ENCODE measurements at places on chromosomes 11 and 22.

DNA sequence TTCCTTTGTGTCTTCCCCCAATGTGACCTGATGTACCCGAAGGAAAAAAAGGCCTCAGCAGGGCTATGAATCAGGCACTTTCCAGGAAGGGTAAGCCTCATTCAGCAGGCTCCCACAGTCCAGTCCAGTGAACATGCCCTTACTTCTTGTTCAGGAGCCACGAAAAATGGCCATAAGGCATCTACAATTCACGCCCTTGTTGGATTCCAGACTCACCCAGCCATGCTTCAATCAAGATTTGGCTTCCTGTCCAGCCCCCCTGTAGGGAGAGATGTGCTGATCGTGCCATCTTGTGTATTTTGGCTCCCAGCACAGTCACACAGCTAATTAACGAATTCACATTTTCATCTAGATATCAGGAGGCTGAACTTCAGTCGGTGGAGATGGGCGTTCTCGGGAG is 9.9 kb upstream of the KCNJ5 start:
- no peak for DNase-seq

DNA sequence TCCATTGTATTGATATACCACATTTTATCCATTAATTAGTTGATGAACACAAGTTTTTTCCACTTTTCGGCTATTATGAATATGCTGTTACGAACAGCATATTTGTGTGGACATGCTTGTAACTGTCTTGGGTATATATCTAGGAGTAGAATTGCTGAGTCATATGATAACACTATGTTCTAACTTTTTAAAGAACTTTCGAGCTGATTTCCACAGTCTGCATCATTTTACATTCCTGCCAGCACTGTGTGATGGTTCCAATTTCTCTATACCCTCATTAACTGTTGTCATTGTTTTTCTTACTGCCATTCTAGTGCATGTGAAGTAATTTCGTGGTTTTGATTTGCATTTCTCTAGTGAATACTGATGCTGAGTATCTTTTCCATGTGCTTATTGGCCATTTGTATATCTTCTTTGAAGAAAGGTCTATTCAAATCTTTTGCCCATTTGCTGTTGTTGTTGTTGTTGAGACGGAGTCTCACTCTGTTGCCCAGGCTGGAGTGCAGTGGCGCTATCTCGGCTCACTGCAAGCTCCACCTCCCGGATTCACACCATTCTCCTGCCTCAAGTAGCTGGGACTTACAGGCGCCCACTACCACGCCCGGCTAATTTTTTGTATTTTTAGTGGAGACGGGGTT is 7.4 kb upstream of the RCE1 start:
- DNase-seq: no peak

GRCh38 chr11:9862981-9863380 is 199.1 kb downstream of the SWAP70 start:
- no peak for DNase-seq

DNA sequence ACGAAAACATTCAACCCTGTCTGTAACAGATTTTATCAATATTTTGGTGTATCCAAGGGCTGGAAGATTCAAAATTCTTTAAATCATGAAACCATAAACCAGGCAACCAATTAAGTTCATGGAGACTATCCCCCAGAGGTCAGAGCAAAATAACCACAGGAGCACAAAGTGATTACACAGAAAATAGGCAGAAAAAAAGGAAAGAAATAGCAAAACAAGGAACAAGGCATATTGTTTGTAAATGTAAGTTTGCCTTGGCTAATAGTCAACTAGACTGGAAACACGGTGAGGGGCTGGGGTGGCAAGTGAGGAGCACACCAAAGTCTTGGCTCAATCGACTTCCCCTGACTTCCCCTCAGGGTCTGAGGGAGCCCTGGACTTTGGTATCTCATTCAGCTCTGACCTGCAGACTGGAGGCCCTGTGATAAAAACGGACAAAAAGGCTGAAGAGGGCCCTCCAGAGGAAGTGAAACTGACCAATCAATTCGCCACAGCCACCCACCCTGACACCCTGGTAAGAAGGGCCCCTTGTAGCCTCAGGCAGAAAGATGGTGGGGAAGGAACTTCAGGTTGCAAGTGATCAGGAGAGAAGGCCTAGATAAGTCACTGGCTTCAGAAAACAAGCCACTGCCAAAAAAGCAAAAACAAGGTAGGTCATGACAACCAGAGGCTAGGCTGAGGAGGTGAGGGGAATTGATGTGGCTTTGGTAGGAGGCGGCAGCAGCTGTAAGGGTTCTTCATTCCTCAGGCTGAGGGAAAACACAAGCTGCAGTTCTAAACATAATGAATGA is 1.8 kb downstream of the SIK3 start:
- peak; percentile 11 for DNase-seq

DNA sequence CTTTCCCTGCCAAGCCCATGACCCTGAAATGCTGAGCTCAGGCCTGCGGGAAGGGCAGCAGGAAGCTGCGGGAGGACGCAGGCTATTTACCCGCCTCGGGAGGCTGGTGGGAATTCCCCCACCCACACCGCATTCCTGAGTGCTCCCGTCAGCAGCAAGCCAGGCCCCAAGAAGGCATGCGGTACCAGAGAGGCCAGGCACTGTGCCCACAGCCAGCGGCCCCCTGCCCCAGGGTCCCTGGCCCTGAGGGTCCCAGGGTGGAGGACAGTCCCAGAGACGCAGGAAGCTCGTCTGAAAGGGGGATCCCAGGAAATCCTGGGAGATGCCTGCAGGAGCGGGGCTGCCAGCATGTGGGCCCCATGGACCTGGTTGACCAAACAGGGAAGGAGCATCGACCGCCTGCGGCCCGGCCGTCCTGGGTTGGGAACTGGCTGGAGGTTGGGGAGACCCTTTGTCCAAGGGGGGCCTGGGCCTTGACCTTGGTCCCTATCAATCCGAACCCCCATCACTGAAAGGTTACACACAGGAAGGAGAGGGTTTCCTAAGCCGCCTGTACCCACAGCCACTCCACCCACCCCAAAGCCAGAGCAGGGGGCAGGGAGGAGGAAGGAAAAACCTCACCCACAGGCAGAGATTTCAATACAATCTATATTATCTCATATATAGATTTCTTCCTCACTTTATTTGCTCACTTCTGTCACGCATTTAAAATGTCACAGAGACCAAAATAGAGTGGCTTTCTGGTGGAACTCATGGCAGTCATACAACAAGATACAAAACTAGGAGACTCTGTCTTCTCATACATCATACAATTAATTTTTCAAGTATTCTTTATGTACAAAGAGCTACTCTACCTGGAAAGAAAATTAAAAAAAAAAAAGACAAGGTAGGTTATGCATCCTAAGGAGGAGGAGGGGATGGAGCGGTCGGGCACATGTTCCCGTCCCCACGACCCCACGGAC is 17.1 kb downstream of the MAFF start:
- DNase-seq: peak; percentile 90

GRCh38 chr22:37016134-37016910 is 2.9 kb downstream of the TST start:
- DNase-seq: no peak

- no peak for DNase-seq
These were observed 1.2 kb downstream of the USP2 start for GRCh38 chr11:119380160-119380826.

DNA sequence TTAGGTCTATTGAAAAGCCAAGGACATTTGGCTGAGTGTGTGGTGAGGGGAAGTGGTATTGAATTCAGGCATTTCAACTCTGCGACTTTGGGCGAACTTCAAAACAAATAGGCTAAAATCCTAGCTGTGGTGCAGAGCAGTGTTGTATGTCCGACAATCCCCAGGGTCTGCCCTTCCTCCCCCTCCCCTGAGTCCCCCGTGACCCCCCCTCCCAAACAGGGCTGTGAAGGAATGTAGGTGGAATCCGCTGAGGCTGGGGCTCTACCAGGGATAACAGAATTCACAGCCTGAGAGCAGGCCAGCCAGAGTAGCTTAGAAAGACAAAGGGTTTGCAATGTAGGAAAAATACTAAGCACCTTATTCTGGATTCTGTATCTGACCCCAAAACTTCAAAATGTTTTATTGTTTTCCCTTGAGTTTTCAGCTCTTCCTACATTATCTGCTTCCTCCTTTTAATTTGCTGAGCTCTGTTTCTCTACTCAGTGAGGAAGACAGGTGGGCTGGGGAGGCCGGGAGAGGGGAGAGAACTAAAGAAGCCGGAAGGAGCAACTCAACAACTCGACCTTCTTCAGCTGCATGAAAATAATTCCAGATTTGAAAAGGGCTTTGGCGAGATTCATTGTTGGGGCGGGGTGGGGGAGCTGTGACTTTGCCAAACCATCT is 315.2 kb downstream of the BLID start:
- DNase-seq: peak; percentile 34

GRCh38 chr11:2800655-2801531 is 84.7 kb downstream of the CDKN1C start:
- DNase-seq: no peak

GRCh38 chr22:38935023-38935422 is 22.4 kb upstream of the APOBEC3A start:
- no peak for DNase-seq

GRCh38 chr11:67667490-67668191 is 6.8 kb downstream of the ALDH3B2 start:
- DNase-seq: no peak

DNA sequence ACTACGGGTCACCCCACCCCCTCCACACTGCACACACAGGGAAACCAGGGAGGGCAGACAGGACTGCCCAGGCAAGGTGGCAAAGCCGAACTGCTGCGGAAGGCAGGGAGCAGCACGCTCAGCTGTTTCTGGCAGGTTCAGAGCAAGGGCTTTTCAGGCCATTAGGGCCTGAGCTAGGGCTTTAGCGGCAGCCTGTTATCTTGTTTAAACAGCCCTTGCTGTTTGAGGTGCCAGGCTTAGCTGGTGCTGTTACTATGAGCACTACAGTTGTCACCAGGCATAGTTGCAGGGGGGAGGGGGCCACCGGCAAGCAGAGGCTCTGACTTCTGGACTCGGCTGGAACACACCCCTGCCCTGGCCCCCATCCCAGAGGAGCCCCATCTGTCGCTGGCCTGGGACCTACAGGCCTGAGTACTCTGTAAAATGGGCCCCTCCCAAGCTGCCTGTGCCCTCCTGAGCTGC is 34.9 kb downstream of the RSPH14 start:
- DNase-seq: no peak

- DNase-seq: no peak
These were observed 125.2 kb downstream of the CTTN start for GRCh38 chr11:70523384-70524095.

GRCh38 chr11:75031224-75031753 is 42.6 kb downstream of the NEU3 start:
- peak; percentile 82 for DNase-seq

GRCh38 chr11:20020716-20021115 is 139.6 kb downstream of the DBX1 start:
- no peak for DNase-seq

GRCh38 chr22:46149512-46150033 is 753 bp upstream of the PPARA start:
- peak; percentile 38 for DNase-seq

- no peak for DNase-seq
These were observed at the start of gene CXCR5 for GRCh38 chr11:118883368-118884071. Gene CXCR5, plus strand, starts transcription at chr11:118883892. Its CDS starts 50 bp downstream, at chr11:118883942.

DNA sequence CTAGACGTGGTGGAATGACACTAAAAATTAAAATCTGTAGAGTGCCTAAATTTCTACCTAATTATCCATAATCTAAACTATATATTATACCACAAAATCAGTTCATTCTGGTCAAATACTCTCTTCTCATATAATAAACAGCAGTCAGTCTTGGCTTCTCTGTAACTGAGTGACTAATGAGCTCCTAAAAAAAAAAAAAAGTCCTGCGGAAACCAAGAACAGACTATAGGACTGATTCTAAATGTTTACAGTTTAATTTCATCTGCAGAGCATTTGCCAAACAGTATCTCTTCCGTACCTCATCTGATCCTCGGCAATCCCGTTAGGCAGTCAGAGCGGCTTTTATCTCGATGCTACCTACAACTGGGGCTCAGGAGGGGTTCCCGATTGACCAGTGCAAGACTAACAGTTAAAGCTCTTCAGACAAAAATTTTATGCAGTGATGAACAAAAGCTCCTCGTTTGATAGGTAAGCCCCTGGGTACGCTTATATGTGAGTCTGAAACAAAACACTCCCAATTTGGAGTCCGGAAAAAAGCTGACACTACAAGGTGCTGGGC is 686 bp downstream of the KIF18A start:
- no peak for DNase-seq

GRCh38 chr11:133945087-133945974 is 11.4 kb downstream of the IGSF9B start:
- peak; percentile 77 for DNase-seq

DNA sequence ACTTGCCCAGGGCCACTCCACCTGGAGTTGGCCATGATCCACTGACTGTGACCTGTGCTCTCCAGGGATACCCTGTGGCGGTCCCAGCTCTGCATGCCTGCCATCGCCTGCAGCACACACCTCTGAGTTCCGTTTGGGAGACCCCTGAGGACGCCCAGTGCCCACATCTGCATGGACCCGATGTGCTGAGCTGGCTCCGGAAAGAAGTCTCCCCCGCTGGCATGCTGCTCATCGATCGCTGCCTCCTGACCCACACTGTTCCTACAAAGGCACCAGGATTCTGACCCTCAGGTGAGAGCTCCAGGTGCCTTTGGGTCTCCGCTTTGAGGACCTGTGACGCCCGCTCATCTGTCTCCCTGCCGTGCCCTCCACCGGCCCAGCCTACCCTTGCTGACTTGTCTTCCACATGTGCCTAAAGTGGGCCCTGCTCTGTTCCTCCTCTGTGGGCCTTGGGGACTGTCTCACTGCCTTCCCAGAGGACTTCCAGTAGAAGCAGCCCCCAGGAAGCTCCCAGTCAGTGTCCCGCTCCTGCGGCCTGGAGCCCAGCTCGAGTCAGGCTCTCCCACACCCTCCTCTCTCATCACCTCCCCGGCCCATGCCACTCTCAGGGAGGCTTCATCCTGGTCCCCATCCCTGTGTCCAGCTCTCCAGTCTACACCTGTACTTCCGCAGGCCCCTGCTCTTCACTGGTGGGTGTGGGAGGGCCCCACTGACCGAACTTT is 5.9 kb upstream of the SLC25A1 start:
- no peak for DNase-seq

DNA sequence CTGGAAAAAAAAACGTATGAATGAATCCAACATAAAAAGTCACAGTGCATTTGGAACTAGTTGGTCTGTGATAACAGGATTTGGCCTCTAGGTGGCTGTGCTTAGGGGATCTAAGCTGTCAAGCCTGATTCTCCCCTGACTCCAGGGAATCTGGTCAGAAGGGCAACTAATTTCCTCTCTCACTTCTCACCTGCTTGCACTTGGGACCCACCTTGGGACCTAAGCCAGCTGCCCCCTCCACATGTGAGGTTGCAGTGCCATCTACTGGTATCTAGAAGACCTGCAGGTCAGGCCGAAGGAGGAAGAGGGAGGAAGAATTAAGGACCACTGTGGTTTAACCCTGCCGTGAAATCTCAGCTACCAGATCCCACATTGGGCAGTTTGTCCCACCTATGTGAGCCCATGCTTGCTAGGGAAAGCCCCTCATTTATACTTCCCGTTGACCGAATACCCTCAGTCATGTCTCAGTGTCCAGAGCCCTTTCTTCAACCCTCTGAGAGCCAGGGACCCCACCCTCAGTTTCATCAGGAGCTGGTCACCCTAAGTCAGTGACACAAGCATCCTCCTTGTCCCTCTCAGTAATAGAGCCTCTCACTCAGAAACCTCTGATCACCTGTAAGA is 33.2 kb upstream of the CAVIN3 start:
- DNase-seq: peak; percentile 67

- peak; percentile 5 for DNase-seq
These were observed 117.4 kb upstream of the TMEM45B start for GRCh38 chr11:129698212-129698611.

Measured in AG20443 (cell line).